Stimulated activated CD4-positive, alpha-beta T cell treated with anti-CD3 and anti-CD28 coated beads, Interleukin-12 subunit alpha, Interleukin-12 subunit beta, amount 100 ng/mL, for 4 hours (primary cell): ENCODE measurements at places on chromosomes 2 and 18.

DNA sequence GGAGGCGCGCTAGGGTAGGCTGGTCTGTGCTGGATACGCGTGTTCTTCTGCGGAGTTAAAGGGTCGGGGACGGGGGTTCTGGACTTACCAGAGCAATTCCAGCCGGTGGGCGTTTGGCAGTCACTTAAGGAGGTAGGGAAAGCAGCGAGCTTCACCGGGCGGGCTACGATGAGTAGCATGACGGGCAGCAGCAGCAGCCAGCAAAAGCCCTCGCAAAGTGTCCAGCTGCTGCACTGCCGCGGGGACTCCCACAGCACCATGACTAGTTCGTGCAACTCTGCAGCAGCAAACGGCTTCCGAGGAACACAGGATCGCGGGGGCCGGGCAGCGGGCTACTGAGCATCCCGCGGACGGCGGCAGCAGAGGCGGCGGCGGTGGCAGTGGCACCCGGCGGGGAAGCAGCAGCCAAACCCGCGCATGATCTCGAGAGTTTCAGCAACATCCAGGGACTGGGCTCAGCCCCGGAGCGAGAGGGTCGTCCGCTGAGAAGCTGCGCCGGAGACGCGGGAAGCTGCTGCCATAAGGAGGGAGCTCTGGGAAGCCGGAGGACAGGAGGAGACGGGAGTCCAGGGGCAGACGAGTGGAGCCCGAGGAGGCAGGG, 368 bp downstream of the TMEFF2 start:
- DNase-seq = peak; percentile 13

DNA sequence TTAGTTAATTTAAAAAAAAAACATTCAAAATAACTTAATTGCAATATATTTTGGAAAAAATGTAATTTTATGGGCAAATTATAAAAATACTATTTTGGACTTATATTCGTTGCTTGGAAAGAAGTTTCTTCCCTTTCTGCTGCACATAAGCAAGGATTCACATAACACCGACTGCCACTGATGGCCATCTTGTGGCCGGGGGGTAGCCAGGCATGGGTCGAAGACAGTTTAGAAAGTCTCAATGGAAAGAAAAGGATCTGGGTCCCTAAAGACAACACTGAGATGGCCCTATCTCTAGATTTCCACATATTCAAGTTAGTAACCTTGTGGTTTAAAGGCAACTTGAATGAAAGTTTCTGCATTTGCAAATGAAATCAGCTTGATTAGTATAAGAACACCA, 318.6 kb downstream of the AKAIN1 start:
- DNase-seq = no peak

DNA sequence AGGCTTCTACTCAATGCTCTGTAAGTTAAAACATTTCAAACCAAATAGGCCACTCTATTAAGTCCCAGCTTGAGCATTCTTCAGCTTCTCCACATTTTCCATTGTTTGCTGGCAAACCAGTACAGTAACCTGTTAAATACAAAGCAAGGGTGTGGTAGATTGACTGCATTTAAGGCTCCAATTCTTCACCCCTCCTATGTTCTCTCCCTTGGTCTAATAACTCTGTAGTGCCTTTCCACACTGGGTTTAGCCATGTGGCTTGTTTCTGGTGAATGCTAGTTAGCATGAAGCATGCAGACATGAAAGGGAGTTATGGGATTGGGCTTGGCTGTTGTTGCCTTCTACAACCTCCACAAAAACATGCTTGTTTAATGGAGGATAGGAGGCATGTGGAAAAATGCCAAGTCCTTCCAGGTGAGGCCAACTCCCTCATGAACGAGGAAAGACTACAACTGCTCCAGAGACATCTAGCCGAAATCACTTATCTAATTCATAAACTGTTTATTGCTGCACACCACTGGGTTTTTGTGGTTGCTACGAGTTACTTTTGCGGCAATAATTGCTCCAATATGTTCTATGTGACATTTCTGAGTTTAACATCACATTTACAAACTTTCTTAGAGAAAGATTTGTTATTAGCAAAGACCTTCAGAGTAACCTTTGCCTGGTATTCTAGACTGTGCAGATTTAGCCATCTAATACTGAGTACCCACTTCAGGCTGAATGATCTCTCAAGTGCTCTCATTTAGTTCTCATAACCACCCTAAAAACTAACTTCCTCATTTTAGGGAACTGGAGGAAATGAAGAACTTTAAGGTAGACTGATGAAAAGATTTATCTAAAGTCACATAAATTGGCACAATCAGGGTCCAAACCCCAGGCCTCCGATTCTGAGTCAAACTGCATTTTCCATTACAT, 104.0 kb downstream of the SMAD2 start:
- DNase-seq = no peak

DNA sequence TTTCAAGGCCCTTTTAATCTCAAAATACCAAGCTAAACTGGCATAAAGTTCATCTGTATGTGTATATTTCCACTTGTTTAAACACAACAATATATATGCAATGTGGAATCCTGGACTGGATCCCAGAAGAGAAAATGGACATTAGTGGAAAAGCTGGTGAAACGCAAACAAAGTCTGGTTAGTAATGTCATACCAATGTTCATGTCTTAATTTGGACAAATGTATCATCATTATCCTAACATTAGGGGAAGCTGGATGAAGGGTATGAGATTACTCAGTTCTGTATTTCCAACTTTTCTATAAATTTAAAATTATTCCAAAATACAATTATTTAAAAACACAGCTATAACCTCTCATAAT, 3.8 kb downstream of the SP3 start:
- no peak for DNase-seq

DNA sequence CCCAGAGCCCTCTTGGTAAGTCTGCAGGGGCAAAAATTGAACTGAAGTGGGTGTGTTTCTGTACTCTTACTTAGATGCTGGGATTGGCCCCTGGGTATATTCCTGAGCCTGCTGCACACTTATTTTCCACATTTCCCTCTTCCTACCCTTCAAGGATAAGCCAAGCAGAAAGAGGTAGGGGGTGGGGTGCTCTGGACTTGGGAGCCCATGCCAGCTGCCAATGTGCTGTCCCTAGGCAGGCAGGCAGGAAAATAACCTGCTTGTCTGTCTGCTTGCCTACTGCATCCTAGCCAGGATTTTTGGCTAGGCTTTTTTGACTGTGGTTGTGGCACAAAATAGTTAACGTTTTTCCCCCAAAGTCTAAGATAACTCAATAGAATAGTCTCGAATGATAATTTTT, 234.3 kb downstream of the ALK start:
- DNase-seq = no peak
